Mesenteric fat pad (tissue), 1 donor: ENCODE measurements at places on chromosomes 5 and 9.

DNA sequence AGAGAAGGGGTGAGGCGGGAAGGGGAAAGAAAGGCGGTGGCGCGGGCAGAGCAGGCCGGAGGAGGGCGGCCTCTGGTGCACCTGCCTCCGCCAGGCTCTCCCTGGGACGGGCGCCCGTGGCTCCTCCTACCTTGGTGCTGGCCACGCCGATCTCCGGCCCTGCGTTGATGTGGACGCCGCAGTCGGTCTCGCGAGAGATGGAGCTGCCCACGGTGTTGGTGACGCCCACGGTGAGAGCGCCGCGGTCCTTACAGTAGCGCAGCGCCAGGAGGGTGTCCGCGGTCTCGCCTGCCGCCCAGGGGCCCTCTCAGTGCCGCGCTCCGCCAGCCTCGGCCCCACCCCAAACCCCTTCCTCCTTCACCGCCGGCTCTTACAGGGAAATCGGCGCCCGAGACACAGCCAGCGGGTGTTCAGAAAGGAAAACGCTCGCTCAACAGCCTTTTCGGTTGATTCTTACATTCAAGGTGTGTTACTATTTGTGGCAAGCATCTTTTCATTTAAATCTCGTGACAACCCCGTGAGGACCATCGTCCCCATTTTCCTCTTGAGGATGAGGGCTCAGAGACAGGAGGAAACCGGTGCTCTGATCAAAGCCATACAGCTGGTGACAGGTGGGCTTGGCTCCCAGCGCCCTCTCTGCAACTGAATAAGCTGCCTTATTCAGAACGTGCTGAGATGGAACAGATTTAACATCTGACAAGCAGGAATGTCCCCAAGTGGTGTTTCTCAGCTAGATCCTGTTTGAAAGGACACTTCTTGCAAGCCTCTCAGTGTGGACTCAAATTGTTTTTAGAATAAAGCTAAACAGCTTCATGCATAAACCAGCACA lies 22.0 kb upstream of the MAPK9 start:
- no peak for DNase-seq

- DNase-seq, result no peak
Observed at GRCh38 chr9:104911032-104911607, 16.8 kb downstream of the ABCA1 start.

GRCh38 chr5:146039420-146039819 lies 66.0 kb downstream of the PLAC8L1 start:
- no peak for DNase-seq

- no peak for DNase-seq
Observed at GRCh38 chr9:30065888-30066287, 2318.6 kb upstream of the ACO1 start.

- DNase-seq, result no peak
Observed at GRCh38 chr5:58099257-58099656, 360.6 kb downstream of the PLK2 start.

- DNase-seq, result no peak
Observed at GRCh38 chr5:146548781-146549449, 32.9 kb upstream of the GPR151 start.

- no peak for DNase-seq
Observed at GRCh38 chr9:133333566-133333965, 2.4 kb downstream of the SURF6 start.

GRCh38 chr9:76605321-76605900 lies 146.4 kb downstream of the GCNT1 start:
- no peak for DNase-seq

- peak; percentile 96 for DNase-seq
Observed at GRCh38 chr9:136644593-136645351, 17.9 kb upstream of the EGFL7 start.

DNA sequence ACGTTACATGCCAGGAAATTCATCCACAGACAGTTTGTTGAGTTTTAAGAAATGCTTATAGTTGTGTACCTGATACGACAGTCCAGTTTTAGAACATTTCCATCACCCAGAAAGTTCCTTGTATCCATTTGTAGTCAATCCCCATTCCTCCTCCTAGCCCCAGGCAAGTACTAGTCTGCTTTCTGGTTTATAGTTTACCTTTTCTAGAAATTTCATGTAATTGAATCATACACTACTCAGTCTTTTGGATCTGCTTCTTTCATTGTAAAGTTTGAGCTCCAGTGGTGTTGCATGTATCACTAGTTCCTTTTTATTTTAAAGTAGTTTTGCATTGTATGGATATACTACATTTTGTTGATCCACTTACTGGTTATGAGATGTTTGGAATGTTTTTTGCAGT lies 291.2 kb downstream of the AOPEP start:
- no peak for DNase-seq

DNA sequence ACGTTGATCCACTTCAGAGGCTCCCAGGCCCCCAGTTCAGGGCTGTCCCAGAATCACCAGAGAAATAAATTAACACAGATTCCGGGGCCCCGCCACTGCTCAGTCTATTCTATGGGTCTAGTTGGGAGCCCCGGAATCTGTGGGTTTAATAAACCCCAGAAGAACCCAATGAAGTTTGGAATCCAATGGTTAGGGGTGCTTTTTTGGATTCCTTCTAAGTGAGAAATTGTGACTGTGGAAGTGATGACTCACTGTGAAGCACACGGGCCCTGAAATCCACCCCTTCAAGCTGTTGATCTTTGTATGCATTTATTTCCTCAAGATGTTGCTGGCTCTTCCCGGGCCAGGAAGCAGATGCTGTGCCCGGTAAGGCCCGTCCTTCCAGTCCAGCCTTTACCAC lies 57.3 kb upstream of the SLC28A3 start:
- no peak for DNase-seq

DNA sequence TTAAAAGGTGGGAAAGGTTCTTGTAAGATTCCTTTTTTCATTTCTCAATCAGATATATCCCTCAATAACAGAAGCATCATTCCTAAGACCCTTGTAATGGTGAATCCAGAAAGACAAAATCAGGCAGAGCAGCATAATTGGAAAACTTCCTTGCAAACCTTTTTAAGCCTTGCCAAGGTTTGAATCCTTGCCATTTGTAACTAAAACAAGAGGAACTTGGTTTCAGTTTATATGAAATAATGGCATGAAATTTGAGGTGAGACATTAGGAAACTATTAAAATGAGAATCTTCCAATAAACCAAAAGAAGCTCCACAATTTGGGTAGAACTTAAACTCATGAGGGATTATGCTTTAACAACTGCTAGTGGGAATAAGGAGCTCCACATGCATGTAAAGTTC lies 384.7 kb upstream of the SMC2 start:
- no peak for DNase-seq

GRCh38 chr9:116713271-116713670 lies 26.2 kb downstream of the TRIM32 start:
- no peak for DNase-seq

- DNase-seq, result no peak
Observed at GRCh38 chr9:76818271-76818670, 54.0 kb downstream of the PCA3 start.

- DNase-seq, result no peak
Observed at GRCh38 chr5:114054594-114054993, 307.3 kb upstream of the KCNN2 start.

- no peak for DNase-seq
Observed at GRCh38 chr5:74304536-74304935, 336.0 kb downstream of the ENC1 start.

DNA sequence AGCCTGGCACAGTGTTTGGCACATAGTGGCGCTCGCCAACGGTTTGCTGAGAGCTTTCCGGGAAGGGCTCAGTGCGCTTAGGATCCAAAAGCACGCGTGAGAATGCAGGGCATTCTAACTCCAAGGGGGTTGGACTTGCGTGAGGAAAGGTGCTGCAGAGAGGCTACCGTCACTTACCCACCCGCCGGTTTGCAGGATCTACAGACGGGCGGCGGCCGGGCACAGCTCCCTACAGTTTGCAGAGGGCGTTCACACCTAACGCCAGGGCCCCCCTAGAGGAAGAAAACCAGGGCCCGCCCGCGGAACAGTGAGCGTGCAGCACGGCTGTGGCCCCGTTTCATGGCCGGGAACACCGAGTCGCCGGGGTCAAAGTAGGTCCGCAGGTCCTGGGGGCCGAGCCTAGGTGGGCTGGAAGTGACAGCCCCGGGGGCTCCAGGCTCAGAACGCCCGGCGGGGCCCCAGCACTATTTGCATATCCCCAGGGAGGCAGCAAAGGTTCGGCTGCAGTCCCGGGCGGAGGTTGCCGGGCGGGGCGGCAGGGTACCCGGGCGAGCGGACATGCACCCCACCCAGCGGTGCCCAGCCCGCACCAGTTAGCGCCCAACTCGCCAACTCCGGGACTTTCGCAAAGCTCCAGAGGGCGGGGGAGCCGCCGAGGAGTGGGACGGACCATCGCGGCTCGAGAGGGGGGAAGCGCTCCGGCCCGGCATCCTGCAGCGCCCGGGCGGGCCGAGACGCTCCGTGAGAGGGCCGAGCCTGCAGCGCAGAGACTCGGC lies 526 bp upstream of the GALNT10 start:
- peak; percentile 96 for DNase-seq

DNA sequence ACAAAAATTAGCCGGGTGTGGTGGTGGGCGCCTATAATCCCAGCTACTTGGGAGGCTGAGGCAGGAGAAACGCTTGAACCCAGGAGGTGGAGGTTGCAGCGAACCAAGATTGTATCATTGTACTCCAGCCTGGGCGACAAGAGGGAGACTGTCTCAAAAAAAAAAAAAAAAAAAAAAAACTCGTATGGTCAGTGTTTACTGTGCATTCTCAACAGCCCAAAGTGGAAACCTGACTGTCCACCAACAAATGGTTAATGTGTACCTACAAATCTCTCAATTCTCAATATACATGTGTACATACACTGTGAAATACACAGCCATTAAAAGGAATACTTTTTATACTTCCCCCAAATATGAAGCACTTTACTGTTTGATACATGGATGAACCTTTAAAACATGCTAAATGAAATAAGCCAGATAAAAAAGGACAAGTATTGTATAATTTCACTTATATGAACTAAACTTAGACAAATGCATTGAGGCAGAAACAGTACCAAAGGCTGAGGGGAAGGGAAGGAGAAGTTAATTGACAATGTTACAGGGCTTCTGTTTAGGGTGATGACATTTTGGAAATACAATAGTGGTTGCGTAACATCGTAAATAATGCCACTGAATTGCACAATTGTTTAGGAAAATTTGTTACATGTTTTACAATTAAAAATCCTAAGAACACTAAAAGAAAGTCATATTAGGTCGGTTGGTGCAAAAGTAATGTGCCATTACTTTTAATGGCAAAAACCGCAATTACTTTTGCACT lies 16.5 kb downstream of the DNAJA1 start:
- DNase-seq, result no peak

DNA sequence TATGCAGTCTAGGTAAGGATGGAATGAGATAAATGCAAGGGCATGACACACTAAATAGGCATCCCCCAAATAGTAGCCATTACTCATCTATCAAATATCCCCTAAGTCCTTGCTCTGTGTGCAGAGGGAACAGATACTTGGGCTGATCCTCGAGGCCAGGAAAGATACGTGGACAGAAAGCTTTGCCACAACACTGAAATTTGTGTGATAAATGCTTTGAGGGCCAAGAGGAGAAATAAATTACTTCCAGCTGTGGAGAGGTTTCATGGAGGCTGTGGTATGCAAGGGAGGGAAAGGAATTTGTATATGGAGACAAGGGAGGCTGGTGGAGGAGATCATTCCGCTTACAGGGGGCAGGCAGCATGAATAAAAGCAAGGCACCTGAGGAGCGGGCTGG lies 18.5 kb downstream of the ATOX1 start:
- no peak for DNase-seq

DNA sequence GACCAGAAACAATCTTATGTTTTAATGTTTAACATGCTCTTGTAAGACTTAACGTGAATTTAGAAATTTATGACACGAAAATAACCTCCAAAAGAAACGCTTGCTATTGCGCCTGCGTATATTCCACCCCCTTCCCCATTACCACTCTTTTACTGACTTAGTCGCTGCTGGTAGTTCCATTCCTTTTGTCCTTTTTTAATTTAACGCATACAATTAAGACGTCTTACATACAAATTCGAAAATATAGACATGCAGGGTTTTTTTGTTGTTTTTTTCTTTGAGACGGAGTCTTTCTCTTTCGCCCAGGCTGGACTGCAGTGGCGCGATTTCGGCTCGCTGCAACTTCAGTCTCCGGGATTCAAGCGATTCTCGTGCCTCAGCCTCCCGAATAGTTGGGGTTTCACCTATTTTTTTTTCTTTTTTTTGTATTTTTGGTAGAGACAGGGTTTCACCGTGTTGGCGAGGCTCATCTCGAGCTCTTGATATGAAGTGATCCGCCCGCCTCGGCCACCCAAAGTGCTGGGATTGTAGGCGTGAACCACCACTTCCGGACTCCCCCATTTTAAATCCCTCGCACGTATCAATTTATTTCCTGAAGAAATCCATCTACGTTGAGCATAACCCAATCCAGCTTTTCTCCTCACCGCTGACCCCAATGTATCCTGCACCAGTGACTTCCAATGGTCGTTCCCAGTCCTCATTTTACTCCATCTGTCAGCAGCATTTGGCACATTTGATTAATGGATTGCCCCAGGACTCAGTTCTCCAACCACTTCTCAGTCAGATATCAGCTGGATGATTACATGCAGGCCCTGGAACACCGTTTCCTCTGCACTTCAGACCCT lies 684 bp upstream of the MED7 start:
- DNase-seq, result no peak

DNA sequence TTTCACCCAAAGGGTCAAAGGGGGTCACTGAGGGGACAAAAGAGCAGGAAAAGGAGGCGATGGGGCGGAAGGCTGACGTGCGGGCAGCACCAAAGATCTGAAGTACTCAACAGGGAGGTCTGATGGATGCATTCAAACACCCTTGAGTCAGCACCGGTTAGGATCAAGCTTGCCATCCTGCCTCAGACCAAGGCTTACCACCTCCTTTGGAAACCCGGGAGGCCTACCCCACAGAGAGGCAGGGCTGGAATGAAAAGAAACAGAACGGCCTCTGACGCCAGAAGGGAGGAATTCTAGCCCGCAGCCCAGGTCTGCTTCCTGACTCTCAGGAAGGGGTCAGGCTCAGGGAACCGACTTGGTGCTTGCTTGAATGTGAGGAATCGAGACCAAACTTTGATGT lies 125.6 kb downstream of the PAPPA start:
- no peak for DNase-seq

DNA sequence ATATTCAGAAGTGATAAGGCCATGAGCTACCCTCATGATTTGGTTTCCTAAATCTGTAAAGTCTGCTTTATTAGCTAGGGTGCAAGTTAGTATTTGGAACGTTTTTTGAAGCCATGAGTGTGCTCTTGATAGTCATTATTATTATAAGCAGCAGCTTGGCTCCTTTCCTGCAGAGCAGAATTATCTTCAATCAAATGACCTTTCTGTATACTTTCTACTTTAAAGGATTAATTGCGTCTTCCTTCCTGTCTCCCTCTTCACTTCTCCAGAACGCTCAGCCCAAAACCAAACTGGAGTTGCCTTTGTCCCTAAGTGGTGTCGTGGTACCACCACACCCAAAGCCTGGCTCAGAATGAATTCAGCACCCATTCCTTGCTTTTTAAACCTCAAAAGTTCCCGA lies 211.3 kb downstream of the ARHGAP26 start:
- DNase-seq, result no peak
